NCI-H1930 (cell line): ENCODE measurements at places on chromosomes 16 and 17.

DNA sequence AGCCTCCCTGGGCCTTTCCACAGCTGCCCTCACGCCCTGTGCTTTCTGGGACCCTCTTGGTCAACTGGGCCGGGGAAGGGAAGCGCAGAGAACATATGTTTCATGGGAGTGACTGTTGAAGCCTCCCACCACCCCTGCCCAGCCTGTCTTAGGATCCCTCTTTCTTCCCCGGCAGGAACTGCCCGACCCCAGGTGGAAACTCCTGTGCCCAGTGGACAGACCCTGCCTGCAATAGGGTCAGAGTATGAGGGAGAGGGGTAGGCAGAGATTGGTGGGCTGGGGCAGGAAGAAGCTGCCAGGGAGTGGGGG, 10.5 kb downstream of the HEXIM2 start:
- DNase-seq, result no peak

- DNase-seq, result no peak
These were observed 16.8 kb downstream of the TIMM22 start for GRCh38 chr17:1013729-1014090.

- no peak for DNase-seq
These were observed 5.5 kb upstream of the GSG1L start for GRCh38 chr16:28068976-28069375.

- no peak for DNase-seq
These were observed 22.9 kb downstream of the CLUH start for GRCh38 chr17:2688351-2689342.

DNA sequence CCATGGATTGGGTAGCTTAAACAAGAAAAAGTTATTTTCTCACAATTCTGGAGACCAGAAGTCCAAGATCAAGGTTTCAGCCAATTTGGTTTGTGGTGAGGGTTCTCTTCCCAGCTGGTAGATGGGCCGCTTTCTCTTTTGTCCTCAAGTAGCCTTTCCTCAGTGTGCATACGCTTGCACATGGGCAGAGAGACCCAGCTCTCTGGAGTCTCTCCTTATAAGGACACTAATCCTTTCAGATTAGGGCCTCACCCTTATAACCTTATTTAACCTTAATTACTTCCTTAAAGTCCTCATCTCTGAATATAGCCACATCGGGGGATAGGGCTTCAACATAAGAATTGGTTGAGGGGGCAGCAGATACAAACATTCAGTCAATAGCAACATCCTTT, 68.4 kb upstream of the NLK start:
- no peak for DNase-seq

- DNase-seq, result no peak
These were observed 6.9 kb downstream of the CARMIL2 start for GRCh38 chr16:67651847-67652246.

DNA sequence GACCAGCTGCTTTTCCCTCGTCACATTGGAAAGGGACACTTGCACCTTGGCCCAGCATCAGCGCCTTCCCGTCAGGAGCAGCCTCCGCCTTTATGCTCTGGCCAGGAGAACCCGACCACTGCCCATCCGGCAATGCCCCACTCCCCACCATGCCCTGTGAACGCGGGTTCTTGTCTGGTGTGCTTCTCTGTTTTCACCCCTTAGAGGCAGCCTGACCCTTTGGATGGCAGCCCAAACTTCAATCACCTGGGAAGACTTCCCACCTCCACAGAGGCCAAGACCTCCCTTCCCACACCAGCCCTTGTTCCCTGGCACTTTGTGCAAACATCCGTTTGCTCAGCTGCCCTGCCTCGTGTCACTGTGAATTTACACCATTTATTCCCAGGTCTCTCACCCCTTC, 87.0 kb downstream of the DNAH17 start:
- DNase-seq, result no peak

GRCh38 chr17:42985225-42985624, 4.9 kb downstream of the RUNDC1 start:
- DNase-seq, result no peak

DNA sequence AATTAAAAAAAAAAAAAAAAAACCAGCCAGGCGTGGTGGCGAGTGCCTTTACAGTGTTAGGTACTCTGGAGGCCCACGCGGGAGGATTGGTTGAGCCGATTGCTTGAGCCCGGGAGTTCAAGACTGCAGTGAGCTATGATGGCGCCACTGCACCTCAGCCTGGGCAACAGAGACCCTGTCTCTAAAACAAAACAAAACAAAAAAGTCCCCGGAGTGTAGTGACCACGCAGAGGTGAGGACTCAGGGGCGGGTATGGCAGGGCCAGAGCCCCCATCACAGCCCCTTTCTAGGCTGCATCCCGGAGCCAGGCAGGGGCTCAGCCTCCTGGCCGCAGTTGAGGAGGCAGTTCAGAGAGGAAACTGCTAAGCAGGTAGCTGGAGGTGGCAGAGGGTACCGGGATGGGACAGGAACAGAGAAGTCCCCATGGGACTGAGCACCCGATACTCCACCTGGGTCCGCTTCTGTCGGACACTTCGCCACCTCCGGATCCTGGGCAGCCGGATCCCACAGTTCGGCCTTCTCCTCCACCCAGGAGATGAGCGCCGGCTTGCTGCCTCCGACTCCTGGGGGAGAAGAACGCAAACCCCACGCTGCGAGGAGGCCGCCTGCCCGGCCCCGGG, 800 bp downstream of the ZNF747 start:
- no peak for DNase-seq

DNA sequence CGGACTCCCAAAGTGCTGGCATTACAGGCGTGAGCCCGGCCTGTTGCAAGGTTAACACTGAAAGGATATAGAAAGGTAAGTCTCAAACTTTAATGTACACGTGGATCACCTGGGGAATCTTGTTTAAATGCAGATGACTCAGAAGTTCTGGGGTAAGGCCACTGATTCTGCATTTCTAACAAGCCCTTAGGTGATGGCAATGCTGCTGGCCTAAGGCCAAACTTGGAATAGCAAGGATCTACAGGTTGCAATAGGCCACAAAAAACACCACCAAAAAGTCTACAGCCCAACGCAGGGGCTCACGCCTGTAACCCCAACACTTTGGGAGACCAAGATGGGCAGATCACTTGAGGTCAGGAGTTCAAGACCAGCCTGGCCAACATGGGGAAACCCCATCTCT, 4.2 kb downstream of the CMTM4 start:
- no peak for DNase-seq

DNA sequence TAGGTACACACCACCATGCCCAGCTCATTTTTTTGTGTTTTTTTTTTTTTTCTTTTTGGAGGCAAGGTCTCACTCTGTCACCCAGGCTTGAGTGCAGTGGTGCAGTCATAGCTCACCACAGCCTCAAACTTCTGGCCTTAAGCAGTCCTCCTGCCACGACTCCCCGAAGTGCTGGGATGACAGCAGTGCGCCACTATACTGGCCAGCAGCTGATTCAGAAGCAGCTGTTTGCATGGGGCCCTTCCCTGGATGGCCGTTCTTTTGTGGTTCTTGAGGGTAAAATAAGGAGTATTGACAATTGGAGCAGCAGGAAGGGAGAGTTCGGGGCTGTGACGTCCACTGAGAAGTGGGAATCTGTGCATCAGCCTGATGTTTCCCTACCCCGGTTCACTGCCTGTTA, 41.6 kb downstream of the KIAA0513 start:
- DNase-seq, result no peak

DNA sequence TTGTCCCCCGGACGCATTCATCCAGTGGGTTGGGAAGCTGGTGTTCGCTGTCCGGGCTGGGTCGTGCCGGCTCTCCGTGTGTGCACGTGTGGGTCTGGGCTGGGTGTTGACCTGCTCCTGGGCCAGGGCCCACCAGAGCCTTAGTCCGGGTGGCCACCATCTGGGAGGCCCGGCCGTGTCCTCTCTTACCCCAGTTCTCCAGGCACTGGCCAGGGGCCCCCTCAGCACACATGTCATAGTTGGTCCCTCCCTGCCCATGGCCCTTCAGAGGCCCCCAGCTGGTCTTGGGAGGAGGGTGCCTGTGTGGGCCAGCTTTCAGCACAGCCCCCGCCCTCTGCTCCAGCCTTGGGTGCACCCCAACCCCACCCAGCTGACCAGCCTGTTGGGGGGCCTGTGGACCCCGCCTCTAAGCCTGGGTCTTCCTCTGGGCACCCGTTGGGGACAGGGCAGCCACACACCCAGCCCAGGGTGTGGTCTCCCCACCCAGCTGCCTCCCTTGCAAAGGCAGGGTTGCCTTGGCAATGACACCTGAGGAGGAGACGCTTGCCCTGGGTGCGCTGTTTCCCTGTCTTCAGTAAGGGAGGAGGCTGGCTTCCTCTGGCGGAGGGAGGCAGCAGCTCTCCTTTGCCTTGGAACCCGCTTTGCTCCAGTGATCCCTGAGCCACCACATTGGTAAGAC, 77.4 kb downstream of the JPH3 start:
- DNase-seq, result no peak

GRCh38 chr16:53817812-53818550, 114.0 kb downstream of the FTO start:
- no peak for DNase-seq

GRCh38 chr17:8225813-8226535, 15.6 kb upstream of the AURKB start:
- DNase-seq, result peak; percentile 79

- DNase-seq, result no peak
These were observed 2.2 kb downstream of the CRISPLD2 start for GRCh38 chr16:84821728-84822689.

GRCh38 chr16:27248036-27248435, 20.5 kb downstream of the NSMCE1 start:
- no peak for DNase-seq

DNA sequence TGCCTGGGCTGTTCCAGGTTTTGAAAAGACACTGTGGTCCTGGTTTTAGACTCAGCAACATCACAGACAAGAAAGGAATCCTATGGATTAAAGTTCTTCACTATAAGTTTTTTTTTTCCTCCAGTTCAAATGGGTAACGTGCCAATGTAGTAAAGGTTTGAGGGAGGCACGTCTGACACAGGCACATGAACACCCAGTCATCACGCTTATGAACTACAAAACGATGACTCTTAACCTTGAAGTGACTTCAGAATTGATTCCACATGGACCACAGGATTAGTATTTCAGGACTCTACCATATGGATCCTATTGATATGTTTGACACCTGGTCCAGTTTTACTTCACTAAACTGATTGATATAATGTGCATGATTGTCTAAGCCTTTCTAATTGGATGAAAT, 2.3 kb downstream of the PRMT7 start:
- no peak for DNase-seq

DNA sequence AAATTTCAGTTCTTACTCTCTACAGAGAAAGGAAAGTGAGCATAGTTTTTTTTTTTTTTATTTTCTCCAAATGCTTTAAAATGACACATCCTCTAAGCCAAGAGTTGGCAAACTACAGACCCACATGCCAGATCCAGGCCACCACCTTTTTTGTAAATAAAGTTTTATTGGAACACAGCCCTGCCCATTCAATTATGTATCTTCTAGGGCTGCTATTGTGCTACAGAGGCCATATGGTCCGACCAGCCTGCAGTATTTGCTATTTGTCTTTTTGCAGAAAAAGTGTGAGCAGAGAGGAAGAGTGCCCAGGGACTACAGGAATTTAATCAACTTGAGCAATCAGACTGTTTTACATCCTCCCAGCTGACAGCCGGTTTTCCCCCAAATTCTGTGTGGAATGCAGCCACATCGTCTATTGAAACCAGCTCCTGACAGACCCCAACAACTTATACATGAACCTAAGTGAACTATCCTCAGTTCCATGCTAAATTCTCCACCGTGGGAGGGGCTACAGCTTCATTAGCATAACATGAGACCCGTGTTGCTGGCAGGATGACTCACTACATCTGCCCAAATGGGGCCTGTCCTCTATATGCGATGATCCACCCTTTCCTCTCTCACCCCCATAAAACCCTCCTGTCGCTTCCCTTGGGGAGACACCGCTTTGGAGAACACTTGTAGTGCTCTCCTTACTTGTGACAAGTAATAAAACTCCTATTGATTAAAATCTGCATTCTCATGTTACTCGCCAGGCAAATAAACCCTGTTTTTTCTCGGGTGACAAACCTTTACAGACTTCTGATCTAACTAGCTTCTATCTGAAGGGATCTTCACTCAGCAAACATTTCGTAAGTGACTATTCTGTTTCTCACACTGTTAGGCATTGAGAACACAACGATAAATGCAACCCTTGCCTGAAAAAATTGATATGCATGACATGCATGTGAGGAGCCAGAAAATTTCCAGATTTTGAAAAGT, 149.4 kb upstream of the HS3ST3A1 start:
- no peak for DNase-seq
